ENCODE measurements at places on chromosomes 11 and 22. TPM values are rescaled to one million over a fixed set of nuclear protein-coding genes. Genes with fewer than 3 reads are reported as not detected.

- H3K4me1 ChIP-seq = peaks cover 13% of the 10 kb centered on the region
- no peaks in the 10 kb centered on the region for H3K36me3 ChIP-seq
- no peak overlapping the region for H3K27ac ChIP-seq
- no peak for DNase-seq
- H3K27me3 ChIP-seq = peaks cover 22% of the 10 kb centered on the region
Measured at GRCh38 chr11:93652679-93653078, 8.8 kb upstream of the CEP295 start.

The CPSF7 gene
- total RNA-seq = 140 TPM

GRCh38 chr22:47515384-47516125 lies 753.1 kb downstream of the TBC1D22A start:
- no peaks in the 10 kb centered on the region for H3K27me3 ChIP-seq
- no peaks in the 10 kb centered on the region for H3K4me1 ChIP-seq
- no peak overlapping the region for H3K27ac ChIP-seq
- DNase-seq = no peak
- H3K36me3 ChIP-seq = no peaks in the 10 kb centered on the region
- H3K4me3 ChIP-seq = no peak overlapping the region

The SPDYC gene
- not detected for total RNA-seq

DNA sequence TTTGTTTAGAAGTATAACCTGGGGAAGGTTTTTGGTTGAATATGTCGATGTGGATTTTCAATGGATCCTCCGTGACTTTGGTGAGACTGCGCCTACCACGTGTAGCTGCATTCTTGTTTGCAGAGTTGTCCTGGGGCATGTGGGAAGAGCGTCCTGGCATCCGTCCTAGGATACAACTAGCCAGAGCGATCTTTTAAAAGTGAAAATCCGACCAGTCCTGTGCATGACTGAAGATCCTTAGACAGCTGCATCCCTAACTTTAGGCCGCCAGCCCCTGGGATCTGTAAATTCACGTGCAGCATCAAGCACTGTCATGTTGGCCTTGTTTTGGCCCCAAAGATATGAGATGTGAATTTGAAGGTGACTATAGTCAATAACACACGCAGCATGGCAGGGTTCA lies 22.4 kb upstream of the THY1 start:
- no peak overlapping the region for H3K27ac ChIP-seq
- H3K27me3 ChIP-seq = peaks cover 24% of the 10 kb centered on the region
- peaks cover 7% of the 10 kb centered on the region for H3K4me1 ChIP-seq
- H3K4me3 ChIP-seq = no peak overlapping the region
- no peak for DNase-seq
- H3K36me3 ChIP-seq = no peaks in the 10 kb centered on the region

DNA sequence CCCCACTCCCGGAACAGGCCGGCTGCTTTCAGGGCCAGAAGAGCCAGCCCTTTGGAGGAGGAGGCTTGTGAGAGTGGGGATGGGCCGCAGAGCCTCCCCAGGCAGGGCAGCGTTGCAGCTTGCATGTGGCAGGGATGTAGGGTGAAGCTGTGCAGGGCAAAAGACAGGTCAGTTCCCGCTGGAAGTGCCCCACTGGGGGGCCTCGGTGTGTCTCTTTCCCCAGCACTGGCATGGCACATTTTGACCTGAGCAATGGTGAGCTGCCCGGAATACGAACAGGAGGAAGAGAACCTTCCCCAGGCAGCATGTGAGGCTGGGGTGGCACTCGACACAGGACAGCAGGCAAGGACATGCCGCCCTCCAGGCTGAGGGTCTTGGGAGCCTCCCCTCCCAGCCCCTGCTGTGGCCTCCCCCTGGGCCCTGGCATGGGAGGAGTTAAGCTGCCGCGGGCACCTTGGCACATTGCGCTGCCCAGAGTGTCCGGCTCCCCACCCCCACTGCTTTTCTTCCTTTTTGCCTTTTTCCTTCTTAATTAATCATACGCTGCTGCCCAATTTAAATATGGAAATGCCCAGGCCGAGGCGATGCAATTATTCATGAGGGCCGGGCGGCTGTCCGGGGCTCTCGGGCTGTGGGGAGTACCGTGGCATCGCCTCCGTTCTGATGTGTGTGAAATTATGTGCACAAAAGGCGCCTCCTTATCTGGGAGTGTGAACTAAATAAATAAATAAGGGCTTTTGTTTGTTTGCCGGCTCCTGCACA lies 76.0 kb upstream of the WNT7B start:
- peaks cover 1% of the 10 kb centered on the region for H3K36me3 ChIP-seq
- DNase-seq = peak; percentile 75
- peak overlapping the region; percentile 91 for H3K4me3 ChIP-seq
- H3K27me3 ChIP-seq = no peaks in the 10 kb centered on the region
- H3K4me1 ChIP-seq = peaks cover 28% of the 10 kb centered on the region

The SCT gene
- not detected for total RNA-seq

DNA sequence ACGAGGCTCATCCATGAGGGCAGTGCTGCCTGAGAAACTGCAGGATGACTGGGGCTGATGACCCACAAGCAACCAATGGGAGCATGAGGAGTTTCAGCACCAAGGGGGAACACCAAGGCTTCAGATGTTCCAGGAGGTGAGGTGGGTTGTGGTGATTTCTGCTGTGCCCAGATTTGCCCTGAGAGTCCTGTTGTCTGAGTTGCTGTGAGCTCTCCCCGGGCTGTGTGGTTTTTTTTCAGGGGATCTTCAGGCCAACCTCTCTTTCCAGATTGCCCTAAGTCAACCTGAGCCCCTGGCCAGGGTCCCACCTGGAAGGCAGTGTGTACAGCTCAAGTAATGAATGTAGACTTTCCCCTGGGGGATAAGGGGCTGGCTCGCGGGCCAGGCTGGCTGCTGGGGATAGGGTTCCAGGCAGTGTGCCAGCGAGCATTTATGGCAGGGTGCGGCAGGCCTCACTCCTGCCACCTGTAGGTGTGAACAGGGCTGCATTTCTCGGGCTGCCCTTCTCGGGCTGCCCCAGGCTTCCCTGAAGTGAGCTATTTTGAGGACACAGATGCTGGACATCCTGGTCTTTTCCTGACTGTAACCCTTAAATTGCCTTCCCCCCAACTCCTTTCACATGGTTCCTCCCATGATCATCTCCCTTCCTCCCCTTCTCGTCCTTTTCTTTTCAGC lies 9.8 kb downstream of the SLC22A6 start:
- H3K4me1 ChIP-seq = no peaks in the 10 kb centered on the region
- no peak overlapping the region for H3K27ac ChIP-seq
- H3K36me3 ChIP-seq = no peaks in the 10 kb centered on the region
- H3K4me3 ChIP-seq = no peak overlapping the region
- H3K27me3 ChIP-seq = peaks cover 5% of the 10 kb centered on the region

The THY1 gene
- total RNA-seq = 1.8 TPM

DNA sequence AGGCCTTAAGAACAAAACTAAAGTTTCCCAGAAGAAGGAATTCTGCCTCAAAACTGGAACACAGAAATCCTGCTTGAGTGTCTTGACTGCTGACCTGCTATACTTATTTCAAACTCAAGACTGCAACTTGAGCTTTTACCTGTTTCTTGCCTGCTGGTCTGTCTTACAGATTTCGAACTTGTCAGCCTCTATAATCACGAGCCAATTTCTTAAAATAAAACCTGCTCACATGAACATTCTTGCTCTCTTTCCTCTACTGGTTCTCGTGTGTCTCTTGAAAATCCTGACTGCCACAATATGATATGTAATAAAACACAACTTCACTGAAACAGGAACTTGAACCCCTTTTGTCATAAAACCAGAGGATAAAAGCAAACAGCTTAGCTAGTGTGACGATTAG lies 13.9 kb downstream of the PATL1 start:
- H3K27me3 ChIP-seq = no peaks in the 10 kb centered on the region
- no peak overlapping the region for H3K27ac ChIP-seq
- no peak overlapping the region for H3K4me3 ChIP-seq
- peak; percentile 33 for DNase-seq

The SLC5A4 gene
- not detected for total RNA-seq

The FXYD6 gene
- total RNA-seq = not detected

- H3K36me3 ChIP-seq = no peaks in the 10 kb centered on the region
- no peaks in the 10 kb centered on the region for H3K27me3 ChIP-seq
- H3K4me3 ChIP-seq = no peak overlapping the region
- no peaks in the 10 kb centered on the region for H3K4me1 ChIP-seq
- H3K27ac ChIP-seq = no peak overlapping the region
- no peak for DNase-seq
Measured at GRCh38 chr22:35089139-35089538, 23.2 kb downstream of the ISX start.

- no peaks in the 10 kb centered on the region for H3K27me3 ChIP-seq
- no peaks in the 10 kb centered on the region for H3K4me1 ChIP-seq
- no peak overlapping the region for H3K27ac ChIP-seq
- DNase-seq = no peak
Measured at GRCh38 chr11:92919048-92919447, 50.4 kb upstream of the MTNR1B start.

The P2RX6 gene
- total RNA-seq = not detected

DNA sequence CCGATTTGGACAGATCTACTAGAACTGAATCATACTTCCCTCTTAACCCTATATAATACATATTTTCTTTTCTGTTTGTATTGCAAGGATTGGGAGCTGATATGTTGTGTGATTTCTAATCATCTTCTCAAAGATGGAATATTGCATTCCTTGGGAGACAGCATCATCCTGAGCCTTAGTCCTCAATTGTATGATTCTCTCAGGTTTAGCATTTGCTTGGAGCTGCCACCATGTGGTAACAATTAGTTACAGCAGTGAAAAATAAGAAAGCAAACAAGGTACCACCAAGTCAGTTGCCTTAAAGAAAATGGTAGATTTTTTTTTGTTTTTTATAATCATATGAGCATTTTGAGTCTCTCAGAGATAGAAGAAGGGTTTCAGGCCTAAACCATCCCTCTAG lies 11.9 kb downstream of the SNX19 start:
- H3K4me3 ChIP-seq = no peak overlapping the region
- DNase-seq = no peak
- peaks cover 74% of the 10 kb centered on the region for H3K36me3 ChIP-seq

- H3K27me3 ChIP-seq = no peaks in the 10 kb centered on the region
- H3K36me3 ChIP-seq = peaks cover 15% of the 10 kb centered on the region
- peak overlapping the region; percentile 56 for H3K27ac ChIP-seq
Measured at GRCh38 chr11:62539238-62539925, 7.2 kb downstream of the AHNAK start.

GRCh38 chr22:31861226-31861840 lies 83.0 kb upstream of the YWHAH start:
- DNase-seq = no peak
- H3K4me3 ChIP-seq = no peak overlapping the region
- H3K36me3 ChIP-seq = peaks cover 12% of the 10 kb centered on the region

The LPXN gene
- 86.3 TPM for total RNA-seq

GRCh38 chr11:11706028-11706427 lies 84.2 kb upstream of the GALNT18 start:
- no peak overlapping the region for H3K4me3 ChIP-seq
- DNase-seq = no peak
- no peak overlapping the region for H3K27ac ChIP-seq
- no peaks in the 10 kb centered on the region for H3K4me1 ChIP-seq
- peaks cover 13% of the 10 kb centered on the region for H3K27me3 ChIP-seq

- DNase-seq = no peak
- no peak overlapping the region for H3K4me3 ChIP-seq
- H3K4me1 ChIP-seq = peaks cover 19% of the 10 kb centered on the region
- H3K36me3 ChIP-seq = peaks cover 2% of the 10 kb centered on the region
- H3K27me3 ChIP-seq = peaks cover 2% of the 10 kb centered on the region
Measured at GRCh38 chr11:118289401-118289800, 15.1 kb upstream of the CD3E start.

DNA sequence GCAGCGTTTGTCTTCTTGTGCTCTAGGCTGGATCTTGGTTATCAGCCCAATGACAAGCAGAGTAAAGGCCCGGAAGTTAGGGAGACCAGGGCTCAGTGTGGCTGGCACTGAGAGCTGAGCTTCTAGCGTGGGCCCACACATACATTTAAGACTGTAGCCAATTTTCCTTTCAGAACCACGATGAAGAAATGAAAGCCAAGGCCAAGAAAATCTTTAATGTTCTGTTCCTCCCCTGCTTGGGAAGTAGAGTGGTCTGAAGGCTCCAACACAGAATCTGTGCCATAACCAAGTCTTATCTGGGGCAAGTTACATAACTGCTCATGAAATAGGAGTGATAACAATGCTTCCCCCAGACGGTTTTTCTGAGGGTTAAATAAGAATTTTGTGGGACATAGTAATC lies 4.7 kb upstream of the ST3GAL4 start:
- H3K27ac ChIP-seq = peak overlapping the region; percentile 1
- H3K27me3 ChIP-seq = no peaks in the 10 kb centered on the region
- H3K4me3 ChIP-seq = no peak overlapping the region
- no peak for DNase-seq

DNA sequence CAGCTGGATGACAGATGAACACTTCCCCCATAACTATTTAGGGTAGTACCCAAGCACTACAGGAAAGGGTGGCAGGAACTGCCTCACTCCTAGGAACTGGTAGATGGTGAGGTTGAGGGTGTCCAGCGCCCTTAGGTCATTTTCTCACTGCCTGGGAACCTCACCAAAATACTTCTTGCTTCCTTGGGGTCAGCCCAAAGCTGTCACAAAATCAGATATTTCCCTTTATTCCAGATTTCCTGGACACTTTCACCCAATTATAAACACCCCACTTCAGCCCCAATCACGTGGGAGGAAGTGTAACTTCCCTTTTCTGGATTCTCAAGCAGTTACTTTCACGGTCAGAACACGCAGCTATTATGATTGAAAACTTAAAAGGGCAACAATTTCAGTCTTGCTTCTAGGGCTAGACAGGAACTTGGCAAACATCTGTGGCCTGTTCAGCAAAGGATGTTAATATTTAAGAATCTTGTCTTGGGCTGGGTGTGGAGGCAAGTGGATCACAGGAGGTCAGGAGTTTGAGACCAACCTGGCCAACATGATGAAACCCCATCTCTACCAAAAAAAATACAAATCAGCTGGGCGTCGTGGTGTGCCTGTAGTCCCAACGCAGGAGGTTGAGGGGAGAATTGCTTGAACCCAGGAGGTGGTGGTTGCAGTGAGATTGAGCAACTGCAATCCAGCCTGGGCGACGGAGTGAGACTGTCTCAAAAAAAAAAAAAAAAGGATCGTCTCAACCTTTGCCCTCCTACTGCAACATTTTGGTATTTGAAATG lies 4.0 kb downstream of the FTH1 start:
- H3K4me1 ChIP-seq = peaks cover 34% of the 10 kb centered on the region
- H3K27ac ChIP-seq = peak overlapping the region; percentile 49
- peak; percentile 66 for DNase-seq
- peak overlapping the region; percentile 43 for H3K4me3 ChIP-seq

GRCh38 chr22:32717337-32718240 lies 83.9 kb upstream of the TIMP3 start:
- no peak overlapping the region for H3K27ac ChIP-seq
- no peak for DNase-seq
- H3K4me1 ChIP-seq = peaks cover 9% of the 10 kb centered on the region
- H3K4me3 ChIP-seq = no peak overlapping the region

- no peaks in the 10 kb centered on the region for H3K36me3 ChIP-seq
- H3K27ac ChIP-seq = peak overlapping the region; percentile 32
- no peak for DNase-seq
- peaks cover 36% of the 10 kb centered on the region for H3K4me1 ChIP-seq
- H3K4me3 ChIP-seq = no peak overlapping the region
Measured at GRCh38 chr11:9615031-9615451, 41.6 kb downstream of the WEE1 start.
